Activated CD4-positive, alpha-beta T cell treated with anti-CD3 and anti-CD28 coated beads, Interleukin-2, Interleukin-4, amounts not matched to agents 100 ng/mL and 50 ng/mL, durations not matched to agents 16 hours and 8 hours (primary cell): ENCODE measurements at places on chromosomes 2 and 18.

DNA sequence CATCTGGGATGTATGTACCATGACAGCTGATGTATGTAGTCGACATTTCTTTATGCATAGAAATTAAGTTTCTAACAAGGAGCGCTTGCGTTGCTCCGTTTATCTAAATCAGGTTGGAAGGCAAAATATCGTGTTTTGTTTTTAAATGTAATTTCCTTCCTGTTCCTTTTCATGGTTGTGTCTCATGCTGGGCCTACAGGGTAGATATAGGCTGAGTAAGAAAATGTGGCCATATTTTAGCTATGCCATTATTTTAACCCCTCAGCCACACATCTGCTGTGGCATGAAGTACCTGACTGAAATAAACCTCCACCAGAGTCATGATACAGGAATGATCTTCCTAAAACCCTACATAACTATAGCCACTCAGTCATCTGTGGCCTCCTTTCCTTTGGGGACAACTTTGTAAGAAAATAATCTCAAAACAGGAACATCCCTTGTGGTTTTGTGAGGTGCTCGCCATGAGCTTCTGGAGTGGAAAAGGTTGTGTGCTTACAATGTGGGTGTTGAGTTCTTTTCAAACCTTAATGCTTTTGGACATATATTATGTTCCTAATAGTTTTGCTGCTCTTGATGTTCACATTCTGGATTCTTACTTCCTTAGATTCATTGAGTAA lies 214.3 kb downstream of the FAM210A start:
- no peak for DNase-seq

GRCh38 chr2:239920693-239921365 lies 104.3 kb downstream of the NDUFA10 start:
- DNase-seq, result no peak

DNA sequence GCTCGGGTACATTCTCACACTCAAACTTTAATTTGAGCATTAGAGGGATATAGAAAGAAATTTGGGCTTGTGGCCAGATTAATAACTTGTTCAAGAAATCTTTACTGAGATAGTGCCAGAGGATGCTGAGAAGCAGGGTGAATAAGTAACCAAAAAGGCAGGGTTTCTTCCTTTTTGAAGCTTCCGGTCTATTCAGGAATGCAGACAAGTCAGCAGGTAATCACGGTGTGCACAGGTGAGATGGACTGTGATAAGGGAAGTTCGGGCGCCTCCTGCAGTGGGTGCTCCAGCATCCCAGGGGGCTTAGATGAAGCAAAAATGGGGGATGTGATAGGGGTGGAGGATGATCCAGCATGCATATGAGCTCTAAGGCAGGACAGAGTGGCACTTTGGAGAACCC lies 44.9 kb upstream of the CYP1B1 start:
- no peak for DNase-seq

GRCh38 chr2:239400596-239401066 lies at the start of gene HDAC4:
HDAC4 (minus strand) TSS chr2:239401020; CDS start chr2:239352699, 48,321 bp downstream.
- no peak for DNase-seq

DNA sequence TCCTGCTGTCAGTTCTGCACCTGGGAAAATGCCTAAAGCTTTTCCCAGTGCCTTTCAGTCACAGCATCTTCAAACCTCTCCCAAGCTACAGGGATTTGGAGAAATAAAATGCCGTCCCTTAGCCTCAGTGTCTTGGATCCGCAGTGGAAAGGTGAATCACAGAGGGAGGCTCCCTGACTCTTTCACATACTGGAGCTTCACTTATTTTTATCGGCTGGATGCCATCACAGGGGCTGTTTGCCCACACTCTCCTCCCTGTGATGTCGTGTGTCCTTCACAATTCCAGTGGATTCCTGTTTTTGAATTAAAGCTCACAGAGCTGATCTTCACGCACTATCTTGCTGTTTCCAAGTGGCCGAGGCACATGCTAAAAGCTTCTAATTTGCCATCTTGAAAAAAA lies 1303.1 kb upstream of the DDX18 start:
- no peak for DNase-seq

DNA sequence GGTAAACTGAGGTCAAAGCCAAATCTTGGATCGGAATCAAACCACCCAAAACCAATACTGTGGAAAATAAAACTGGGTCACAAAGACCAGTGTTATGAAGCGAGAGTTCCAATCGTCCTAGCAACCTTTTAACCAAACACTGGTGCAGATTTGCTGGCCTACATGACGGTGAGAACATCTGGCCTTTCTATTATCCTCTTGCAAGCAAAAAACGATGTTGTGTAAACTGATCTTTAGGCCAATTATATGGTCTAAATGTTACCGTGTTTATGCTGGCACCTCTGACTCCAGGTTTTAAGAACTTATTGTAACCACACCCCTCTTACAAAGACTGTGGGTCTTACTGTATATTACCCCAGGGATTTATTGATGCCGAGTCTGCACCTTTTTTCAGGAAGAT lies 145.9 kb downstream of the GFPT1 start:
- DNase-seq, result no peak

GRCh38 chr2:222298311-222299150 lies at the start of gene PAX3:
PAX3 (minus strand) TSS chr2:222298998; CDS start chr2:222298615, 383 bp downstream.
- DNase-seq, result no peak

GRCh38 chr2:241797441-241798080 lies 11.4 kb upstream of the NEU4 start:
- no peak for DNase-seq

DNA sequence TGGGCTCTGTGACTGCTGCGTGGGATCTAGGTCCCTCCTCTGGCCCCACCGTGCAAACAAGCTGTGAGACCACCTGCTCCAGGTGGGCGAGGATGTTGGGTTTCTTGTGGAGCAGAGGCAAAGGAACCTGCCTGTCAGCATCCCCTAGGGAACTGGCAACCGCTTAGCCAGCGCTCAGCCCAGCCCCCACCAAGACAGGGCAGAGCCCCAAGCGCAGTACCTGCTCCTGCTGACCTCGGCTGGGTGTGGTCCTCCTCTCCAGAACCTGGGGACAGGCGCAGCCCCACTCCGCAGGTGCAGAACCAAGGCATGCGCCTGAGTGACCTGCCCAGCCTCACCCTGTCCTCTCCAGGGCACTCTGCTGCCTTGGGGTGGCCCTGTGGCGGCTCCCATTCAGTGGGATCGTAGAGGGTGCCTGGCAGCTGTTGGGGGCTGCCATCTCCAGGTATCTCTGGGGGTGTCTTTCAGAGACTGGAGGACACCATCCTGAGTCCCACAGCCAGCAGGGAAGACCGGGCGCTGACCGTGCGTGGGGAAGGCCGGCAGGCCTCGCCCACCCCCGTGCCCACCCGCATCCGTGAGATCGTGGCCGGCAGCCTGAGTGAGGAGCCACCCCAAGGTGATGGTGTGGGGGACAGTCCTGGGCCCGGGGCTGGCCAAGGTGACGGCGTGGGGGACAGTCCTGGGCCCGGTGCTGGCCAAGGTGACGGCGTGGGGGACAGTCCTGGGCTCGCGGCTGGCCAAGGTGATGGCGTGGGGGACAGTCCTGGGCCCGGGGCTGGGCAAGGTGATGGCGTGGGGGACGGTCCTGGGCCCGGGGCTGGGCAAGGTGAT lies 12.3 kb downstream of the CROCC2 start:
- DNase-seq, result no peak

- no peak for DNase-seq
These were observed 847 bp downstream of the HOXD8 start for GRCh38 chr2:176130147-176130956.
